ENCODE measurements at places on chromosomes 11 and 22.
A peak's percentile ranks its signal among the peaks of the same experiment; 100 is the strongest.

DNA sequence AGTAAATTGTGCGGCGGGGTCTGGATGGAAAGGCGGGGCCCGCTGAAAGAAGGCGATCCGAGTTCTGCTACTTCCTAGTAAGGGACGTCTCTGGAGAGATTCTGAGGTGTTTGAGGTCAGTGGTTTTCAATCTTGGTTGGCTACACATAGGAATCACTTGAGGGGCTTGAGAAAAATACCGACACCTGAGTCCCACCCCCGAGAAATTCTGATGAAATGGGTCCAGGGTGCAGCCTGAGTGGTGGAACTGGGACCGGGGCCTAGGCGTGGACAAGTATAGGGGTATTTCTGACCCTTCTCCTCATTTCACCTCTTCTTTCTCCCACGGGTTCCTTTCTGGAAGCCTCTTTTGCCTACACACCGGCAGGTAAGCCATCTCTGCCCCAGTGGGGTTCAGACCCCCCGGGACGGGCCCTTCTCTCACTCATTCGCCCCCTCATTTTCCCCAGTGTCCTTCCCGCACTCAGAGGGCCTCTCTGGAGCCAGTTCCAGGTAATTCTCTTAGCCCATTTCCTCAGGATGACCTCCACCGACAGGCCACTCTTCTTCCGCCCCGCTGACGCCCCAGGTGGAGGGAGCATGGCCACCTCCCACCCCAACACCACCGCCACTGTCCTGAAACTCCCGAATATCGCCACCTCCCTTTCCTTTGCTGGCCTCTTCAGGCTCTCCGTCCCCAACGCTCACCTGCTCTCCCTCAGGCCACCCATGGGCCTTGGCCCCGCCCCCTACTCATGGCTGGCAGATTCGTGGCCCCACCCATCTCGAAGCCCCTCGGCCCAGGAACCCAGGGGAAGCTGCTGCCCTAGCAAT, 11.8 kb downstream of the ROBO3 start:
- DNase-seq, result peak; percentile 82

GRCh38 chr22:39917776-39918495, 17.1 kb downstream of the GRAP2 start:
- no peak for DNase-seq

- DNase-seq, result no peak
Observed at GRCh38 chr11:12143461-12144258, 33.3 kb downstream of the MICAL2 start.

DNA sequence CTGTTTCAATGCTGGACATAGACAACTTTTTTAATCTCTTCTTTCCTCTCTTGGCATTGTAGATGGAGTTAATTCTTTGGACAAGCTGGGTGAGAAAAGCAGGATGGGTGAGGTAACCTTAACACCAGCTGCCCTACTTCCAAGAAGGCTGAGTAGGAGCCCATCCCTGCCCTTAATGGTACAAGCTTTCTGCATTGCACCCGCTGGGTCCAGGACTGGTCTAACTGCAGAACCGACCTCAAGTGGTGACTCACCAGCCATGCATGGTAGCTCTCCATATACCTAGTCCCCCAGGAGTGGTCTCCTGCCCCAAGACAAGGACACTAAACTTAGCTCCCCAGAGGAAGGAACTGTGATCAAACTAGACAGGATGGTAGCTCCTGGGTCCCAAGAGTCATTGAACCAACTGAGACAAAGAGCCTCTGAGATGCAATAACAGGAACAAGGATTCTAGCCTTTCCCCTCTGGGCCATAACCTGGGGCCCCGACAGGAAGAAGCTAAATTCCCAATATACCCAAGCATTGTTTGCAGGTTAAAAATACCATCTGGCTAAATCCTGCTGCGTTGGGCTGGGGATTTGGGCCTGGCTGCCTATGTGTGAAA, 32.1 kb downstream of the RPL27A start:
- peak; percentile 97 for DNase-seq

- peak; percentile 73 for DNase-seq
Observed at GRCh38 chr22:31082606-31083376, 1.7 kb downstream of the SMTN start.

GRCh38 chr11:103364687-103365086, 255.5 kb downstream of the DYNC2H1 start:
- DNase-seq, result no peak
